Ammon's horn (tissue), 1 donor: ENCODE measurements at places on chromosomes 6 and 20.

DNA sequence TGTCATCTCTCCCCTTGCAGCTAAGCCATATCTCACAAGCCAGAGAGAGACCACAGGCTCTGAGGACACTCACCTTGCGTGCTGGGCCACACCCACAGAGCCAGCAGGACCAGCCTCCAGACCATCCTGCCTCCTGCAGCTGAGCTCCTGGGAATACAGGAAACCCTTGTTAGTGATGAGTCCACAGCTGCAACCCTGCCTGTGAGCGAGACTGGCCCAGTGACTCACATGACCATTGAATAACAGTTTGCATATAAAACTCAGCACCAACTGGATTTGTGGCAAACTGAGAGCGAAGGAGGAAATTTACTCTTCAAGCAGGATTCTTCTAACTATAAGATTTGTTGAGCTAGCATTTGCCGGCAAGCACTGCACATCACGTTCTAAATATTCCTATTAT is 3.0 kb downstream of the THBS2 start:
- DNase-seq = peak; percentile 94

DNA sequence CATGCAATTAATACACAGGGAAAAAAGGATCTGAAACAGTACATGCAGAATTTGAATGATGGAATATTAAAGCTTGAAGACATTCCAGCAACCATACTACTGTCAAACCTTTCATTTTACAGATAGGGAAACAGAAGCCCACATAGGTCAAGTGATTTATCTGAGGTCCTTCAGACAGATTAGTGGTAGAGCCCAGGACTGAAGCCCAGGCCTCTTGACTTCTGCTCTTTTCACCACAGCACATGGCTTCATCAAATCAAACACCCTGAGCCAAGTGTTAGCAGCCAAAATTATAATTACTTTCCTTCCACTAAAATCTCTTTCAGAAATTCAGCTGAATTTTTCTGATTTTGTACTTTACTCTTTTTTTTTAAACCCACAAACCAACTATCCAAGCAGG is 435.6 kb upstream of the RUNX2 start:
- no peak for DNase-seq

- DNase-seq = no peak
These were observed 13.3 kb downstream of the PMEPA1 start for GRCh38 chr20:57696401-57696961.

DNA sequence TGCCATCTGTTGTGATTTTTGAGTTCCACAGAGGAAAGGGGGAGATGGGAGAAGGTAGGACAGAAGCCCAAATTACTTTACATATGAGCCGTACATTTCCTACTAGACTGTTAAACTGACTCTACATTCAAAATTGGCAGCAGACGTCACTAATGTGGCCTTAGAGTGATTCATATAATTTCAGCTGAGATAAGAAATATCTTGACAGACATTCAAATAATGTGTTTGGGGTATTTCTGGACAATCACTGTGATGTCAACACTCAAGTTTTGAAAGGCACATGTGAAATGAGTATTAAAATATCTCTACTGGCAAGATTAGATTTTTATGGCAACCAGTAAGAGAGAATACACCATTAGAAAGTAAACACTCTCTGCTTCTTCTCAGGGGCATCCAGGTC is 104.0 kb downstream of the MTFR2 start:
- no peak for DNase-seq

- peak; percentile 40 for DNase-seq
These were observed 131.6 kb downstream of the OGFRL1 start for GRCh38 chr6:71420095-71420692.

DNA sequence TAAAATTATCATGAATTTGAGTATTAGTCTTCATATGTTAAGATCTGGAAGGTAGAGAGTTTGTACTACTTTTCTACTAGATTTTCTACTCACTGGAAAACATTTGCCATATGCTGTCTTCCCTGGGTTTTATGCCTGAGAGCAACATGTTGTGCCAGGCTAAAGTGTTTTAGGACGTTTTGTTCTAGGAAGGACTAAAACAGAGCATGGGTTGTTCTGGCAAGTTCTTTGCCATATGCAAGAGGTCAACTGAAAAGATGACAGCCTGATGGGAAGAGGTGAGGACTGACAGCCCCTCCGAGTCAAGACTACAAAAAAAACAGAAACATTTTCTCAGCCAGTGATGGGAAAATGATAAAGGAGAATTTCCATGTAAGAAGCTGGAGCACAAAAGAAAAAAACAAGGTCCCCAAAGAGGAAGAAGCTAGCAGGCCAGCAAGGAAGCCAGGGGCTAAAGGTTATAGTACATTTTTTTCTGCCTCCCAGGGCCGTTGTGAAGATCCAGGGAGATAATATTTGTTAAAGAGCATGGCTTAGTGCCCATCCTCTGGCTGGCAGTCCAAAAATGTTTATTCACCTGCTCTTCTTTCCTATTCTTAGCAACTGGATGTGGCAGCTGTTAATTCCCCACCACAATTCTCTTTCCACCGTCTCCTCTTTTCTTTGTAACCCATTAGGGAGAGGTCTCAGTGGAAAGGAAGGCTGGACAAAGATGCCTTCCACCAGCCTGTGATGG is 7.8 kb downstream of the SCGN start:
- DNase-seq = no peak

GRCh38 chr6:163260111-163260895 is 154.2 kb upstream of the QKI start:
- DNase-seq = peak; percentile 86

GRCh38 chr20:64069614-64070243 is 6.7 kb downstream of the TCEA2 start:
- no peak for DNase-seq

DNA sequence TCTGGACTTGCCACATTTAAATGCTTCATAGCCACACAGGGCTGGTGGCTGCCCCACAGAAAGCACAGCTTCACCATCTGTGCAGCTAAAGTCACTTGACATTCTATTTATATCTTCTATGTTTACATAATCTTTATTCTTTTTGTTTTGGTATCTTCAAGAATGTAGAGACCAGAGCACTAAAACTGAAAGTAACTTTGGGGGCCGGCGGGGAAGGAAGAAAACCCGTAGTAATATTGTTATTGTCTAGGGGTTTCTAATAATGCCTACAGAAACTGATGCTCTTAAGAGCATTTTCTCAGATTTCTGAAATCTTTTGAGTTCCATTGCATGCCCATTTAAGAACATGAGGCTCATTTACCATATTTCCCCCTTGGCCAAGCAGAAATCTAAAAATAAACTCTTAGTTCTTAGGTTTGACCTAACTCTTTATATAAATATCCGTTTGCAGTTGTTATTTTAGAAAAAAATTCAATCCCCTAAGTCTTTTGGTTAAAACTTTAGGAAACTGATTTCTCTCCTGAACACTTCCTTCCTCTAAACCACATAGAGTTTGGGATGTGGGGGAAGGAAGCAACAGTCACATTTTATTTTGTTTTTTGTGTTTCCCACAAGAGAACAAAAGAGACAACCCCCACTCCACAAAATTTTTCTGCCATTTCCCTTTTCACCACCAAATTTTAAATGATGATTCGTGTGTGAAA is 207.6 kb downstream of the OGFRL1 start:
- no peak for DNase-seq

- DNase-seq = no peak
These were observed 217.9 kb downstream of the PRL start for GRCh38 chr6:22078802-22079545.

DNA sequence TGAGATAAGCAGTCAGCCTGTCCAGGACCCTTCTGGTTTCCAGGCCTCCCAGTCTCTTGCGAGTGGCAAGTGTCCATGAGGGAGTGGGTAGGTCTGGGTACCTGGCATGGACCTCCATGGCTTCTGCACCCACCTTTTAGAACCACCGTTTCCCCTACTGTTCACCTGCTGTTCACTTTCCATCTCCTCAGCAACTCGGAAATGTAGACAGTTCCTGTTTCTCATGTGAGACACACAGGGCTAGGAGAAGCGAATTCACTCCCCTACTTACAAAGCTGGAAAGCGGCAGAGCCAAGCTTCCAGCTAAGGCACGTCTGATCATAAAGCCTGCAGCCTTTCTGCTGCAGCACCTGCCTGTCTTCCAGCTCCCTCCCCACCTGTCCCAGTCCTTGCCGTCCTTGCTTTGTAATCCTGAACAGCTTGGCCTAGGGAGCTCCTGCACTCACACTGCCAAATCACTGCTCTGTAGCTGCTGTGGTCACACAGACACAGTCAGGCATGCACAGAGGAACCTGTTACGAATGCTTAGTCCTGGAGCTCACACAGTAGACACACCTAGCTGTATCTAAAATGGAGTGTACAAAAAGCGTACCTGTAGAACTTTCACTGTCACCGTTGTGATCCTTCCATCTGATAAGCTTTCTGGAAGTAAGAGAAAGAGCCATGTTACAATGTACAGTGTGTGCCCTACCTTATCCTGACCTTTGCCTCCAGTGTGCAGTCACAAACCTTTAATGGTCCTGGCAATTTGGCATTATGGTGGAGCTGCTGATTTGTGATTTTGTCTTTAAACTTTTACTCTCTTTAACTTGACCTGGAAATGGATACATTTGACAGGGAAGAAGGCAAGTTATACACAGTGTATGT is 294.1 kb downstream of the NRN1 start:
- no peak for DNase-seq

DNA sequence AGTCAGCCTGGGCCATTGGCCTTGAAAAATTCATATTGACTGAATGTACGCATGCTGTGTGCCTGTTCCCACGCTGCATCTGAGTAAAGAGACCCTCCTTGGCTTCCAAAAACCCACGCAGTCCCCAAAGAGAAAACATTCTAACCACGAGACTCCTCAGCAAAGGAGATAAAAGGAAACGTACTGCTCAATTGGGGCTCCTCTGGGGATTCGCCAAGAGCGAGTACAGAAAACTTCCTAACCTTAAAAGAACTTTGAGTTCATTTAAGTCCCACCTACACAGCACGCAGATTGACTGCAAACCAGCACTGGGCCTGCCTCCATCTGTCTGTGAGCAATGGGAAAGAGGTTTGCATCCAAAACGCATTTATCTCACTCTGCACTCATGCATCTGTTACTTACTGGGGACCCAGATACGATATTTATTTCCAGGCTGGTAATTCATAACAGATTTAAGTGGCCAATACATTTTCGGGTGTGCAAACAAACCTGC is 505.9 kb upstream of the CHD6 start:
- DNase-seq = peak; percentile 59

DNA sequence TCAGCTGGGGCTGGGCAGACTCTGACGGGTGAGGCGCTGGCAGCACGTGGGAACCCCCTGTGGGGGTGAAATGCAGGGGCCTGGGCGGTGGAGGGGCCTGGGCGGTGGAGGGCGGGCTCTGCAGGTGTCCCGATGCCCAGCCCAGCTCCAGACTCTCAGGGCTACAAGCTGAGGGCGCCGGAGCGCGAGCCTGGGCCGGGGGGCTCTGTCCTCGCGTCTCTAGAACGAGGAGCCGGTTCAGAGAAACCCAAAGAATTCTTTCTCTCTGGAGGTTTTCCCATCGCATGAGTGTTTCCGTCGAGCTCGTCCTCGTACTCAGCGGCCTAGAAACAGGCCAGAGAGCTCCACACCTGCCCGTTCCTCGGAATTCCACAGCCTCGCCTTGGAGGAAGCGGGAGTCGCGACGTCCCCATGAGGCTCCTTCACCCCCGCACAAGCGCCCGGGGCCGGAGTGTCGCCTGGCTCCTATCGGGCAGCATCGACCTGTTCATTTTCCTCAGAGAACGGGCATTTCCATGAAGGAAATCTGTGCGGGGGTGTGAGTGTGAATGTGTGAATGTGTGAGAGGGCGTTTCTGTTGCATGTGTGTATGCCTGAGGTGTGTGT is 76.9 kb downstream of the SMOC2 start:
- DNase-seq = no peak

DNA sequence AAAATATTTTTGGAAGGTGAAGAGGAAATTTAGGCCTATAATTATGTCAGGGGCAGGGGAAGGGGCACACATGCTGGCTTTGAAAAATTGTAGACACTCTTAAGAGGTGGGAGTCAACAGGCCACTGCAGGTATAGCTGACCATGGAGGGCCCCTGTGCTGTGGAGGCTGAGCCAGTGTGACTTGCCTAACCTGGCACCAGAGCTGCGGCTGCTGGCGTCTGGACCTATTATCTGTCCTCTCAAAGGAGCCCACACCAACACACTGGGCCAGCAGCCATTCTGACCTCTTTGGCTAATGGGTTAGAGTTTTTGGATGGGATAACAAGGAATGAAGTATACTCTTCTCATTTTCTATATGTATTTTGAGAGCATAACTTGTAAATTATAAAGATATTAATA is 4.5 kb downstream of the GID8 start:
- no peak for DNase-seq

- peak; percentile 28 for DNase-seq
These were observed 5.0 kb downstream of the MANBAL start for GRCh38 chr20:37294262-37294981.

GRCh38 chr20:62292108-62292507 is 10.7 kb upstream of the ADRM1 start:
- DNase-seq = no peak

DNA sequence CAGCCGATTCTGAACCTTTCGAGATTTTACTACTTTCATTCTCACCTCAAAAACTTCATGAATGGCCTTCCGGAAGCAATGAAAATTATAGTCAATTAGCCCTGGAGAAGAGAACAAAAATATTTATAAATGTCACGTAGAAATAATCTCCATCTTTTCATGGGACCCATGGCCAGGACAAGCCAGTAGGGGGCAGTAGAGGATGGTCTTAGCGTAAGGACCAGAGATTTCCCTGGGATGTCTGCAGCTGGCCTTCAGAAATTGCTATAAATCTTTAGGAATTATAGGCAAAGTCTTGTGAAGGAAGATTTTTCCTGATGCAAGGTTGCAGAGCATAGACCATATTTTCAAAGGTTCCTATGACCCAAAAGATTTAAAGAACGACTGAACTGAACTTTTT is 15.6 kb upstream of the UBE2J1 start:
- DNase-seq = peak; percentile 77

- no peak for DNase-seq
These were observed 52.5 kb downstream of the EDN1 start for GRCh38 chr6:12342664-12343063.

GRCh38 chr6:107185391-107185970 is 70.2 kb upstream of the BEND3 start:
- peak; percentile 63 for DNase-seq

GRCh38 chr6:45590226-45590625 is 212.5 kb upstream of the SUPT3H start:
- DNase-seq = no peak

DNA sequence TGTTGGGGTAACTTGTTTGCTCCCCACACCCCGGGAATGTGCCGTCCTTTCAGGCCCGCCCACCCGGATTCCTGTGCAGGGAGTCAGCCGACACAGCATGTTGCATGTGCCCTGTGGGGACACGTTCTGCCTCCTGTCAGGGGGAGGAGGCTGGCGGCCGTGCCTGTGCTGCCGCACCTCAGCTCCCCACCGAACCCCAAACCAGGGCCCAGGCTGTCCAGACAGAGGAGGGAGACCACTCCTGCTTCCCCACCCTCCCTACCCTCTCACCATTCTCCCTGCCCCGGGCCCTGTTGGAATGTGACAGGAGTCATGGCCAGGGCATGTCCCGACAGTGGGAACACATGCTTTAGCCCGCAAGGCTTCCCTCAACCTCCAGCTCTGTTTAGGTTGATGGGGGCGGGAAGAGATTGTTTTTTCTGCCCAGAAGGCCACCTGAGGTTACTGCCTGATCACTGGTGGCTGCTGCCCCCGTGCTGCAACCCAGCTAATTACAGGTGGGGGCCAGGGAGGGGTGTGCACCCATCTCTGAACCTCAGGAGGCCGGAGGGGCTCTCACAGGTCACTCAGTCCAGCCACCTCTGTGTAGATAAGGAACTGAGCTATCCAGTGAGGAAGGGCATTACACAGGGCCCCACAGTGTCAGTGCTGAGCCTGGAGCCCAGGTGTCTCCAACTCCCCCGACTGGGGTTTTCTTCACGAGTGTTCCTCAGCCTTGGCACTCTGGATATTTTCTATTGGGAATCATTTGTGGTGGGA is 13.6 kb downstream of the LRRC73 start:
- DNase-seq = peak; percentile 65
